CD4-positive, alpha-beta T cell treated with Interleukin-10 for 1 hour (primary cell): ENCODE measurements at places on chromosomes 2 and 18.

DNA sequence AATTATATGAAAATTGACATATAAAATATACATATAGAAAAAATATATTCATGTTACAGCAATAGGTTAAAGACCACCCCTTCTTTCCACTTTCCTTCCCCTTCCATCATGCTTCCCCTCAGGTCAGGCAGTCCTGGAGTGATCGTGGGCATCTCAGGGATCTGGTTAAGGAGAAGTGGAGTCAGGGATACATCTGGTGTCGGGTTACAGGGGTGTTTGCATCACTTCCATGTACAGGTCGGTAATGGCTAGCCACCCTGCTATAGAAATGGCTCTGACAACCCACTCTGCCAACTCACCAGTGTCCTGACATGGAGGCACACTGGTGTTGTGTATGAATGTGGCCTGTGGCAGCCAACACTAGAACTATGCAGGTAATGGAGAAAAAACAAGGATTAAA is 36.3 kb upstream of the LGALSL start:
- DNase-seq, result no peak

DNA sequence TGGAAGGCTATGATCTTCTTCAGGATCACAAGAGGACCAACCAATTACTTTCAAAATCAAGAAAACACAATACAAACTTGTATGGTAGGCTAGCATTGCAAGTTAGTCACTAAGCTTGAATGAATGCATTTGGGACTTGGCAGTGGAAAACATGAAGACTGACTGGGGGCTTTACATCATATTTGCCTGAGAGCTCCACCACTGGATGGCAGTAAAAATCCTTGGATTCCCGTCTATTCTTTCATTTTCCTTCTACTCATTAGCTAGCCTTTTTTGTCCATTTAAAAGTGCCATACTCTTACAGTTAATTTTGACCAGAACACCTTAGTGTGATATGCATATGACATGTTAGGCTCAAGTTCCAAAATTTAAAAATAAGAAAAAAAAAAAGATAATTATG is 63.5 kb upstream of the RASGRP3 start:
- no peak for DNase-seq

GRCh38 chr2:160334028-160334741 is 134.1 kb upstream of the ITGB6 start:
- no peak for DNase-seq

- no peak for DNase-seq
Observed at GRCh38 chr2:238004077-238004830, 37.4 kb downstream of the UBE2F start.

DNA sequence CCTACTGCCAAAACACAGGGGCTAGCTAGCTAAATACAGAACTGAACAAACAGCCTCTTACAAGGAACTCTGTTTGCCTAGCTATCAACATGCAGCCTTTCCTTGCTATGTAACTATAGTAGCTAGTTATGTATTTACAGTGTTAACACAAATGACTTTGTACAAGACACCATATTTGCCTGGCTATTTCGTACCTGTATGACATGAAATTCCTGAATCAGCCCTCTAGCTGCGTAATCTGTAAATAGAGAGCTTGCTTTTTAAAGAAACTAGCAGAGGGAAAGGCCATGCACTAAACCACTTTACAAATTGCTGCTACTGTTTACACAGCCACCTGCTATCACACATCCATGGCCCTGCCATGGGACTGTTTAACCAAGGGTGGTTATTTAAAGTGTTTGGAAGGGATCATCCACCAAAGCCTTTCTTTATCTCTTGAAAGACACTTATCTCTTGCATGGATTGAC is 248.7 kb downstream of the TFCP2L1 start:
- no peak for DNase-seq

GRCh38 chr2:174120346-174120745 is 128.0 kb downstream of the OLA1 start:
- no peak for DNase-seq

DNA sequence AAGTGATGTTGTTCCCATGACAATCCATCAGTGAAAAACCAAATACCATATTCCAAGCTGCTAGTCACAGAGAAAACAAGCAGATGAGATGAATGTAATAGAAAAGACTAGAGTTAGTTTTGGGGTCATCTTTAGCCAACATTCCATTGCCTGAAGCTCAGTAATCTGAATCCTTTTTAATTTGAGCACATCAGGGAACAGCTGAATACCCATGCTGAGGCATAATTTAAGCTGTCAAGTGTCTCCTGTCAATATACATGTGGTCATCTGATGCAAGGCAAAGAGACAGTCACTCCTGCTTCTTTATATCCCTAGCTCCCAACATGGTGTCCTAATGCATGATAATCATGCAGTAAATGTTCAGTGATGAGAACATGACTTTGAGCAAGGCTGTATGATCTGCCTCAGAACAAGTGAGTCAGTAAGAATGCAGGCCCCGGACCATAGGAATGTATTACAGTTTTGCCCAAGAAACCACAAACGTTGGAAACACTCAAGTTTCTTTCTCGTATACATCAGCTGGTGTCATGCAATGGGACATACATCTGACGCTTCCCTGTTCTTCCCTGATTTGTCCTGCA is 48.0 kb downstream of the CDK15 start:
- no peak for DNase-seq

GRCh38 chr2:210591663-210592062 is 35.3 kb downstream of the CPS1 start:
- no peak for DNase-seq

- DNase-seq, result no peak
Observed at GRCh38 chr2:56266761-56267414, 83.1 kb downstream of the CCDC85A start.

GRCh38 chr2:18132697-18133096 is 254.2 kb downstream of the KCNS3 start:
- DNase-seq, result no peak

DNA sequence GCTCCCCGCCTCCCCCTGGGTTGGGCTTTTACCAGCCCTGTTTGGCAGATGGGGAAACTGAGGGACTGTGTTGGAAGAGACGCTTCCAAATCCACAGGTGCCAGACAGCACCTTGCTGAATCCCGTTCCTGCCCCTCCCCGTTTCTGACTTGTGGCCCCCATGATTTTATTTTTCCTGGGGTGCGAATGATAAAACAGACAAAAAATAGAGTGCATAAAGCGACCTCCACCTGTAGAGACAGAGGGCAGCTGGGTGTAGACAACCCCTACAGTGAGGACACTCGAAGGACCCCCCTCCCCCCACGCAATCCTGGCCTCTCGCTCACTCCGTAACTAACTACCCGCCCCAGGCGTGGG is 2.2 kb upstream of the CTDSP1 start:
- DNase-seq, result no peak

GRCh38 chr2:2846332-2847208 is 515.5 kb upstream of the MYT1L start:
- DNase-seq, result no peak

- no peak for DNase-seq
Observed at GRCh38 chr2:219643788-219644398, 16.5 kb downstream of the SLC4A3 start.

- DNase-seq, result no peak
Observed at GRCh38 chr2:100222844-100223243, 80.5 kb upstream of the AFF3 start.

DNA sequence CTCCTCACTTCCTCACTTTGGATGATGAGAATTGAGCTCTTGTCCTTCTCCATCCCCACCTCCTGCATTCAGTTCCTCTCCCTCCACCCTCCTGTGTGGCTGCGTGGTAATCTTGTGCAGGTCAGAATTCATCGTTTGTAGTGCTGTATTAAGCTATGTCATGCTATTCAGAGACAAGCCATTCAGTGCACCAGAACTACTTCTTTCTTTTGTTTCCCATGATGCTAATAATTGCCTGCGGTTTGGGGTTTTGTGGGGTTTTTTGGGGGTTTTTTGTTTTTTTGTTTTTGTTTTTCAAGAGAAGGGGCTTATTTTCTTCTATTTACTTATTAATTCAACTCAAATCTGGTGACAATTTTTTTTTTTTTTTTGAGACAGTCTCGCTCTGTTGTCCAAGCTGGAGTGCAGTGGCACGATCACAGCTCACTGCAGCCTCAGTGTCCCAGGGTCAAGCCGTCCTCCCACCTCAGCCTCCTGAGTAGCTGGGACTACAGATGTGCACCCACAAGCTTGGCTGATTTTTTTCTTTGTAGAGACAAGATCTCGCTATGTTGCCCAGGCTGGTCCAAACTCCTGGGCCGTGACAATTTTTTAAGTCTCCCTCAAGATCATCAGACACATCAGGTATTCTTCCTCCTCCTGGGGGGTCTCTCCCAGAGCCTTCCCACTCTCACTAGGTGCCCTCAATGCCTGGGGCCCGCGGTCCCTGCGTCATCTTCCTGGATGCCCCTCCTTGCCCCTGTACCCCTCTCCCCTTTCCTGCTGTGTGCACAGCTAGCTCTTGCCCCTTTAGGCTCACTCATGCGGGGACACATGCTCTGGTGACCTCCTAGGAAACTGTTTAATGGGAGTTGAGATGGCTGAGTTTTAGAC is 37.8 kb downstream of the MAL start:
- no peak for DNase-seq

- DNase-seq, result no peak
Observed at GRCh38 chr2:96113951-96114350, 2.4 kb downstream of the ADRA2B start.

DNA sequence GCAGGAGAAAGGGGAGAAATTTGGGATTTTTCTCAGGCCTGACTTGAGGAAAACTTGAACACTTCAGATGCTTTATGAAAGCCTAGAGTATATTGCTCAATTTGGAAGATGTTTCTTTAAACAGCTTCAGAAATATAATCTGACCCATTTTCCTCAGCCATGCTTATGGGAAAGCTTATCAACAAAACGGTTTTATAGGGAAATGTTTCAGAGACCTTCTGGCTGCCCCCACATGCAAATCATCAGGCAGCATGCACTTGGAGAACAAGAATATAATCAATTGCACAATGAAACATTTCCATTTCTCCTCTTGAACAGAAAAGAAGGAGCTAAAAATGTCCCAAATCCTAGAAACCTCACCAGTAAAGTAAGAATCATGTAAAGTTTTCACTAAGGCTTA is 411.2 kb upstream of the ETAA1 start:
- DNase-seq, result no peak

GRCh38 chr2:27320958-27321543 is 1.8 kb downstream of the MPV17 start:
- DNase-seq, result no peak

DNA sequence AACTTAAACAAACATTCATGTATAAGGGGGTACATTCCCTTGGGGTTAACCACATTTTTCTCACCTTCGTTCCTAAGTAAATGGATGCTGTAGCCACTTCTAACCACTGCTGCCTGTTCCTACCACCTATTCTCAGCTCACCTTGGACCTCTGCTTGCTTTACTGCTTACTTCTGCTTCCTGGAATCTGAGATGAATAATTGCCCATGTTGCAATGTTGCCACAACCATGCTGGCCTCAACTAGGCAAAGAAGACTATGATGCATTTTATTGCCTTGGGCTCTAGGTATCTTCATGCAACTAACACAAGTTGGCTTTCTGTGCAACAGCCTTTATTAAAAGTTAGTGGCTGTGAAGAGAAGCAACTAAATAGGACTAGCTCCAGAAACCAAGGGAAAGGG is 106.3 kb upstream of the TCF4 start:
- DNase-seq, result no peak

GRCh38 chr2:216402751-216403150 is 9.5 kb upstream of the SMARCAL1 start:
- no peak for DNase-seq

- DNase-seq, result no peak
Observed at GRCh38 chr2:17960925-17961324, 82.5 kb downstream of the KCNS3 start.

- no peak for DNase-seq
Observed at GRCh38 chr2:127634066-127634617, 11.8 kb upstream of the GPR17 start.

DNA sequence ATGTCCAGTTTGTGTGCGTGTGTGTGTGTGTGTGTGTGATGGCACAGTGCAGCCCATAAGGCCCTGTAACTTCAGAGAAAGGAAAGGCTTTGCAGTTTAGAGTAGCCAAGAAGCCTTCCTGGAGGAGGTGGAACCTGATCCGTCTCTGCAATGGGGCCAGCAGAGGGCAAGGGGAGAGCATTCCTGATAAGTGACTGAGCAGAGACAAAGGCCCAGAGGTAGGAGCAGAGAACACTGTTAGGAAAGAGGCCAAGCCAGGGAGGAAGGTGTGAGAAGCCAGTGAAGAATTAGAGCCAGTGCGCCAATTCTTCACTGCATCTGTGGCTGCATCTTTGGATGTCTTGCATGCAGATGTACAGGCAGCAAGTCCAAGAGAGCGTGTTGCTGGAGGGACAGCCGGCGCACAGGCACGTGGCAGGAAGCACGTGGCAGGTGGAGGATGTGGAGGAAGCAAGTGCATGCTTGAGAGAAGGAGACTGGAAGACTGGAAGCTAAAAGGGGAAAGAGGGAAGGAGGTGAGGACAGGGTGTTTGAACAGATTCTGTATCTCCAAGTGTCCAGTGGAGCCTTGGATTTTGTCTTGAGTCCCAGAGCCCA is 196.3 kb downstream of the CTIF start:
- no peak for DNase-seq

GRCh38 chr2:85053802-85054201 is 79.4 kb upstream of the TCF7L1 start:
- DNase-seq, result no peak

GRCh38 chr2:186561467-186562208 is 28.2 kb upstream of the ITGAV start:
- DNase-seq, result no peak

GRCh38 chr2:181241797-181242196 is 215.4 kb upstream of the ITGA4 start:
- DNase-seq, result no peak

DNA sequence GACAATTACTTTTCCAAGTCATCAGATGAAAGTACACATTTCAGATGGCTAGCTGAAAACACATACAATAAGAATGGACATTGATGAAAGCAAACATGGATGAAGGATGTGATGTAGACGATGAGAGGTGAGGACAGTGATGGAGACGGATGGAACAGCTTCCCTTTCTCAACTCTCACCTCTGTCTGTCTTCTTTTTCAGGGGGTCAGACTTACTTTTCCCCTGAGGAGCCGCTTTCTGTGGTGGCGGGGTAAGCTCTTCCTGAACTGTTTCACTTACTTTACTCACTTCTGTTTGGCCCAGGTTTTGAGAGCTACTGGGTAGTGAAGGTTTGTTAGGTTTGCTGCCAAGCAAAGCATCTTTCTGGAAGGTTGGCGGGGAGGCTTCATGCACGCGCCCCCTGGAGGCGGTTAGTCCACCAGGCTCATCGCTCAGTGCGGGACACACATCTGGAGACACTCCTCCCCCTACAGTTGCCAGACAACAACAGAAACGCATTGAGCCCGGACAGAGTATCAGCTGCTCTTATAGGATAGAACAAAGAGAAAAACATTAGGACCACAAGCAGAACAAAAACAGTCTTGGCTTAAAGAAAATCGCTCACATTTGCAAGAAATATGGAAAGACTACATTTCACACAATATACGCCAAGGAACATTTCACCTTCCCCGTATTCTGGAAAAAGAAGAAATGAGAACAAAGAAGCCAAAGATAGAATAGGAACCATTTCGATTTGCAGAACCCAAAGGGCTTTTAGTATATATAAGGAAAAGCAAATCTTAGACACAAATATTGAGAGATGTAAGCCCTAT is 90.5 kb downstream of the MYOM1 start:
- DNase-seq, result peak; percentile 83

- DNase-seq, result no peak
Observed at GRCh38 chr2:35298493-35298892, 1057.1 kb upstream of the CRIM1 start.

- DNase-seq, result no peak
Observed at GRCh38 chr18:58792086-58792485, 72.6 kb upstream of the ZNF532 start.
